Lower lobe of right lung (tissue), 2 donors: ENCODE measurements at places on chromosomes 6 and 20. TPM values are rescaled to one million over a fixed set of nuclear protein-coding genes. Genes with fewer than 3 reads are reported as not detected.
A peak's percentile ranks its signal among the peaks of the same experiment; 100 is the strongest.

- DNase-seq, result no peak
Observed at GRCh38 chr6:147553099-147553498, 44.6 kb downstream of the SAMD5 start.

Gene RHAG
- total RNA-seq, result not detected

DNA sequence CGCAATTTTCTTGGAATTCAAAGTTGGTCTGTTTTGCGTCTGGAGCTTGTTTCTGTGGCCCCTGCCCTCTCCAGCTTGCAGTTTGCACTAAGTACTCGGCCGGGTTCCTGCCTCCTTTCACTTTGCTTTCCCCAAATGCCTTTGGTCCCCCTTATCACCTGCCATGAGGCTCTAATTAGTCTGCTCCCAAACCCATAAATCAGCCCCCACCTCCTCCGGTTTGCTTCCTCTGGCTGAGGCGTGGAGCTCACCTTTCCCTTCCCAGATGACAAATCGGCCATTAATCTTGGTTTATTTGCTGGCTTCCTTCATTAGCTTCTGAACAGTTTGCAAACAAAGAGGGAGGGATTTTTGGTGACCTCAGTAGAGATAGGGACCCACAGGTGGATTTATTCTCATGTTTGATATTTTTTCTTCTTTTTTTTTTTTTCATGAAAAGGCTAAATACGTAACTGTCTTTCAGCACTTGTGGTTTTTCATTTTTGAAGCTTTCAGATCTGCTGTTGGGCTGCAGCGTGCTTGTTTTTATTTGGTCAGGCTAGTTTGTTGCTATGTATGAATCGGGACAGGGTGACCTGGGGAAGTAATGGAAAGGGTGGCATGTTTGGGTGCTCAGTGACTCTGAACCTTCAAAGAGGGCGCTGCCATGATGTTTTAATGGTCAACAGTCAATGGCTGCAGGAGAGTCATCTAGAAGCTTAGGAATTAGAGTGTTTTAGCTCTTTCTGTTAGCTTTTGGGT is 121.7 kb upstream of the JAG1 start:
- DNase-seq, result no peak

GRCh38 chr6:148530394-148530953 is 187.8 kb downstream of the SASH1 start:
- DNase-seq, result no peak

Gene CYP39A1
- 5.4 TPM for total RNA-seq

DNA sequence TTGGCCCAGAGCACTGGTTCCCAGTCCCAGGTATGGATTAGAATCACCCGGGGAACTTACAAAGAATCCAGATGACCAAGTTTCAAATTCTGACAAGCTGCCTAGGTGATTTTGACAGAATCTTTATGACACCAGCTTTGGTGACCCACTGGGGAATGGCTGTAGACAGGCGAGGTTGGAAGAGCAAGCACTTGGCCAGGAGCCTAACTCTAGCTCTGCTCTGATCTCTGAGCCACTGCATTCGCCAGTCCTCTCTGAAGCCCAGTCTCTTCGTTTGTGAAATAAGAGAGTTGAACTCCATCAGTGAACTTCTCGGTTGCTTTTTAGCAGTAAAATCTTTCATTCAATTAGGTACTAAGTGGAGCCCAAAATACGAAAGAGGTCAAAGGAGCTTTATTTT is 161.2 kb downstream of the VEGFA start:
- DNase-seq, result no peak

- no peak for DNase-seq
Observed at GRCh38 chr6:122726649-122727048, 52.9 kb upstream of the FABP7 start.

Gene RAB23
- 11.3 TPM for total RNA-seq

DNA sequence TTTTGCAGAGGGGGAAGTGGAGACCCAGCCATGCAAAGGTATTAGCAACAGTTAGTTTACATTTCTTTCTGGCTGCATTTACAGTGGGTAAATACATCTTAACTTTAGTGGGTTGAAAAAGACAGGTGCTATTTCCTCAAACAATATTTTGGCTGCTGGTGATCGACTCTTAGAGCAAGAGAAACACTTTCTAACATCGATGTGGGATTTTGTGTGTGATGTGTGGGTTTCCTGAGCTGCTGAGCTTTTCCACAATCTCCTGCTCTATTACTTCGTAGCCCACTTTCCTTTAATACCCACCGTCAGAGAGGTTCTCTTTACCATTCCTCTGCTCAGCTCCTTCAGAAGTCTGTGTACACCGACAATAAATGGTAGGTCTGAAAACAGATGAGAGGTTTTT is 339.0 kb downstream of the NRN1 start:
- DNase-seq, result no peak

DNA sequence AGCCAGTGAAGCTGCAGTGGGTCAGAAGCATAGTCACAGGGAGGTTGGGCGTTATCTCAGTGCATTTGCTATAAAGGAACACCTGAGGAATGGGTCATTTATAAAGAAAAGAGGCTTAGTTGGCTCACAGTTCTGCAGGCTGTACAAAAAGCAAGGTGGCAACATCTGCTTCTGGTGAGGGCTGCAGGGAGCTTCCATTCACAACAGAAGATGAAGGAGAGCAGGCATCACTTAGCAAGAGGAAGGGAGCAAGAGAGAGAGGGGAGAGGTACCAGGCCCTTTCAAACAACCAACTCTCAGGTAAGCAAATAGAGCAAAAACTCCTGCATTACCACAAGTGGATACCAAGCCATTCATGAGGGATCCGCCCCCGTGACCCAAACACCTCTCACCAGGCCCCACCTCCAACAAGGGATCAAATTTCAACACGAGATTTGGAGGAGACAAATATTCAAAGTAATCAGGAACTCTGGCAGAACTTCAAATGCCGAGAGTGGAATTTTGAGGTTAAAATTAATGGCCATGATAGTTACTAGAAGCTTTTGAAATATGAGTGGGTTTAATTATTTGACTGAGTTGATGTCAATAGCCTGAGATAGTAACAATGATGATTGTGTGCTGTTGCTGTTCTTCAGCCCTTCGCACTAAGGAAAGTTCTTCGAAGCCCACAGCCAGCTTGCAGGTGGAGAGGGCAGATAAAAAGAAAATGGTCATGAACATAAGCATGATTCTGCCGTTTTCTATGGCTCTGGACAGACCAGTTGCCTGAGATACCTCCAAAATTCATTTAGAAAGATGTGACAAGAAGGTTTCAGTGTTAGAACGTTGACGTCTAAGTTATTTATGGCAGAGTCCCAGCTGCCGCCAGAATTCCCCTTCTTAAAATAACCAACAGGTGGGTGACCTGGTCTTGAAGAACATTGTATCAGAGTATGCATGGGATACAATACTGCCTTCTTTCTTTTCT is 55.3 kb upstream of the ADTRP start:
- peak; percentile 56 for DNase-seq

DNA sequence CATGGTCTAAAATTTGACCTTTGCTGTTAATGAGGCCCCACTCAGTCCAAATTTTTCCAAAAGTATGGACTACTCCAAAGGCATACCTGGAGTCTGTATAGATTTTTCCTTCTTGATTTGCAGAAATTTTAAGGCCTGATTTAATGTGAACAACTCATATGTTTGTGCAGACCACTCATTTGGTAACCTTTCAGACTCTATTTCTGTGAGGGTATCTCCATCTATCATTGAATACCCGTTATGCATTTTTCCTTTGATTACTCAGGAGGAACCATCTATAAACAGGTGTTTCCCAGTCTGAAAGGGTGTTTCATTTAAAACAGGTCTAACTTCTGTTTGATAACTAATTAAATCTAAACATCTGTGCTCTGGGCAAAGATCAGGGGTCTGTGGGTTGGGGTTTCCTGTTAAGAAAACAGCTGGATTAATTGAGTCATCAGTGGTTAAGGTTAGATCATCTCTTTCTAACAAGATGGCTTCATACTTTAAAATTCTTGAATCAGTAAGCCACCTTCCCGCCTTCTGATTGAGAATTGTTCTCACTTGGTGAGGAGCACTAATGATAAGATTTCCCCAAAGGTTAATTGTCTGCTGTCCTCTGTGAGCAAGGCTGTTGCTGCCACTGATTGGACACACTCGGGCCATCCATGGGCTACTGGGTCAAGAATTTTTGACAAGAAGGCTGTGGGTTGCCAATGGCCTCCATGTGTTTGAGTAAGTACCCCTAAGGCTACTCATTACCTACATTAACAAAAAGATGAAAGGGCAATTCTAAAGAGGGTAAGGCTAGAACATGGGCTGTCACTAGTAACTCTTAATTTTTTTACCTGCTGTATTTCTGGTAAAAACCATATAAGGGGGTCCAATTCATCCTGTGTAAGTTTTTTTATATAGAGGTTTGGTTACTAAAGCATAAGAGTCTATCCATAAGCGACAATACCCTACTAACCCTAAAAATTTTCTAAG is 24.1 kb downstream of the HLA-B start:
- DNase-seq, result no peak

DNA sequence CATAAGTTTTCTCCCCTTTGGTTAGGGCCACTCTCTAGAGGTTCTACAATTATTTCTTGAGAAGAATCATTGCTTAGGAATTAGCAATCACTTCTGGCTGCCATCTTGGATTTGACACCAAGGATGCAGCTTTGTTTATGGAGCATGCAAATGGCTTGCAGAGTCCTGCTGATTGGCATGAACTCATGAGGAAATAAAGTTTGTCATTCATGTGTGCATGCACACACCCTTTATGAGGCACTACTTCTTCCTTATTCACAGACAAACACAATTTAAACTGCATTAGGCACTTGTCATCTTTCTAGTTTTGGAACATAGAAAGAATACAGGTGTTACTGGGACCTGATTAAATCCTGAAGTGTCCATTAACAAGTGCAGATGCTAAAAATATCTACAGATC is 42.5 kb upstream of the HIVEP2 start:
- DNase-seq, result no peak

DNA sequence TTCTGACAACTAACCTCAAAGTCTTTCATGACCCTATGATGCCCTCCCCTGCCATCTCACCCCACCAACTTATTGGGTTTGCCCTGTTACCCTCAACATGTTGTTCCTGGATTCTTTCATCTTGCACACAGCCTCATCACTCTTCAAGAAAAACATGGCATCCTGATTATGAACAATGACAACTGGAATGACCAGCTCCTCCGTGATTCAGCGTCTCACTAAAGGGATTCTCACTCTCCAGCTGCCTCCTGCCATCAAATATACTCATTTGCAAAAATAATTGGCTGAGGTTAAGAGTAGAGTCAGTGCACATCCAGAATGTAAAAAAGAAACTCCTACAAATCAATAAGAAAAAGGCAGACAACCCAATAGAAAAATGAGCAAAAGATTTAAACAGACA is 59.7 kb upstream of the MDGA1 start:
- no peak for DNase-seq

Gene PGC
- total RNA-seq, result 947 TPM

GRCh38 chr6:37021356-37022129 is 16.1 kb downstream of the FGD2 start:
- no peak for DNase-seq

- no peak for DNase-seq
Observed at GRCh38 chr6:164144316-164144715, 729.8 kb downstream of the QKI start.

Gene KIFC1
- 2.7 TPM for total RNA-seq
